ENCODE measurements at places on chromosomes 12 and 14. TPM values are rescaled to one million over a fixed set of nuclear protein-coding genes. Genes with fewer than 3 reads are reported as not detected.

DNA sequence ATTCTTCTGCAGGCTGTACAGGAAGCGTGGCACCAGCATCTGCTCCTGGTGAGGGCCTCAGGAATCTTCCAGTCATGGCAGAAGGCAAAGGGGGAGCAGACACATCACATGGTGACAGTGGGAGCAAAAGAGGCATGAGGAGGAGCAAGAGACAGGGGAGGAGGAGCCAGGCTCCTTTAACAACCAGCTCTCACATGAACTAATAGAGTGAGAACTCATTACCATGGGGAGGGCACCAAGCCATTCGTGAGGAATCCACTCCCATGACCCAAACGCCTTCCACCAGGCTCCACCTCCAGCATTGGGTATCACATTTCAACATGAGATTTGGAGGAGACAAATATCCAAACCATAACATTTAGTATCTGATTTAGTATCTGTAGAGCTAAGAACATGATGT, 14.7 kb upstream of the TRIM9 start:
- no peaks in the 10 kb centered on the region for H3K4me1 ChIP-seq
- no peak for DNase-seq
- no peak overlapping the region for H3K27ac ChIP-seq
- no peak overlapping the region for H3K4me3 ChIP-seq

DNA sequence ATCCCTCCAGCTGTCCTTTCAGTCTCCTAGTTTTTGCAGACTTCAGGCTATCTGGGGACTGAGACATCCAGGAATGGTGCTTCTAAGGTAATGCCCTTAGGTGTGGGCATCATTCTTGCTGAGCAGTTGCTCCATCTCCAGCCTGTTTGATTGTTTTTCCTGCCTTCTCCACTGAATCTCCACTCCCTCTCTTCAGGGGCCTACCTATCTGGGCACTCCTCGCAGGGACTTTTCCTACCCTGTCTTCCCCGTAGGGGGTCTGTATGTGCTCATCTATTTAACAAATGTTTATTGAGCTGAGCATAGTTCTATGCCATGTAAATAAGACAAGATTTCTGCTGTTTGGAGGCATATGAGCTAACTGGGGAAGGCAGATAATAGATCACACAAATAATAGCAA, 2.5 kb downstream of the FITM1 start:
- H3K27me3 ChIP-seq, result peaks cover 11% of the 10 kb centered on the region
- no peak for DNase-seq
- H3K27ac ChIP-seq, result no peak overlapping the region
- H3K36me3 ChIP-seq, result peaks cover 6% of the 10 kb centered on the region
- H3K4me1 ChIP-seq, result peaks cover 26% of the 10 kb centered on the region

- no peak for DNase-seq
- no peak overlapping the region for H3K27ac ChIP-seq
Observed at GRCh38 chr12:75439930-75440329, 40.6 kb upstream of the GLIPR1 start.

- H3K36me3 ChIP-seq, result no peaks in the 10 kb centered on the region
- DNase-seq, result no peak
- no peak overlapping the region for H3K4me3 ChIP-seq
- H3K27ac ChIP-seq, result no peak overlapping the region
Observed at GRCh38 chr12:109652233-109652976, 61.2 kb upstream of the FAM222A start.

GRCh38 chr12:53190108-53190729, 9.5 kb upstream of the CSAD start:
- no peak overlapping the region for H3K4me3 ChIP-seq
- peaks cover 9% of the 10 kb centered on the region for H3K27me3 ChIP-seq
- H3K36me3 ChIP-seq, result peaks cover 29% of the 10 kb centered on the region
- DNase-seq, result peak; percentile 59

Gene ZFP36L1
- total RNA-seq, result 385 TPM

- DNase-seq, result no peak
- H3K36me3 ChIP-seq, result no peaks in the 10 kb centered on the region
- no peaks in the 10 kb centered on the region for H3K4me1 ChIP-seq
- H3K27ac ChIP-seq, result no peak overlapping the region
- H3K27me3 ChIP-seq, result no peaks in the 10 kb centered on the region
Observed at GRCh38 chr12:86389949-86390348, 133.8 kb upstream of the MGAT4C start.

Gene COX6A1
- total RNA-seq, result 294 TPM

Gene PCED1B
- total RNA-seq, result 9.7 TPM

Gene FOXA1
- 5.2 TPM for total RNA-seq

GRCh38 chr14:34059925-34060650, 109.2 kb upstream of the EGLN3 start:
- peaks cover 2% of the 10 kb centered on the region for H3K27me3 ChIP-seq
- DNase-seq, result peak; percentile 71
- H3K4me1 ChIP-seq, result peaks cover 13% of the 10 kb centered on the region
- H3K4me3 ChIP-seq, result peak overlapping the region; percentile 88
- H3K36me3 ChIP-seq, result no peaks in the 10 kb centered on the region

Gene HCAR3
- total RNA-seq, result not detected

DNA sequence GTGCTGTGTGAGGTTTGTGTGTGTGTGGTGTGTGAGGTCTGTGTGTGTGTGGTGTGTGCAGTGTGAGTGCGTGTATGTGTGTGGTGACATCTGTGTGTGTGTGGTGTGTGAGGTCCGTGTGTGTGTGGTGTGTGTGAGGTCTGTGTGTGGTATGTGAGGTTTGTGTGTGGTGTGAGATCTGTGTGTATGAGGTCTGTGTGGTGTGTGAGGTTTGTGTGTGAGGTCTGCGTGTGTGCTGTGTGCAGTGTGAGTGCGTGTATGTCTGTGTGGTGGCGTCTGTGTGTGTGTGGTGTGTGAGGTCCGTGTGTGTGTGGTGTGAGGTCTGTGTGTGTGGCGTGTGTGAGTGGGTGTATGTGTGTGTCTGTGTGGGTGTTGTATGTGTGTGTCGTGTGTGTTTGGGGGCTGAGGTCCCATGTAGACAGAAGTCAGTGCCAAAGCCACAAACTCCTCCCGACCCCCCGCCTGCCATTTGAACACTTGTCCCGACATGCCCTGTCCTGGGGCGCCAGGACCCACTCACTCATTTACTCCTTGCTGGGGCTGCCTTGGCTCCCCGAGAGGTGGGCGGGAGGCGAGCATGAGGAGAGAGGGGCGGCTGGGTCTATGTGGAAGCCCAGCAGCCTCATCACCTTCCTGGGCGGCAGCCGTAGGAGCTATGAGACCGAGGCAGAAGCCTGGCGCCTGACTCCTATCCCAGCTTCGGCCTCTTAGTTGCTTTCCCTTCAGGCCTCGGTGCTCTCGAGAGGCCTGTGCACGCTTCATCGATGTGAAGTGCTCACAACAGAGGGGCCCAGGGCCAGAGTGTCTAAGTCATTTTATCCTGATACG, 20.5 kb downstream of the RILPL1 start:
- H3K36me3 ChIP-seq, result peaks cover 27% of the 10 kb centered on the region
- peaks cover 12% of the 10 kb centered on the region for H3K4me1 ChIP-seq
- DNase-seq, result no peak

- no peak for DNase-seq
- H3K4me3 ChIP-seq, result no peak overlapping the region
- H3K27ac ChIP-seq, result no peak overlapping the region
- H3K4me1 ChIP-seq, result no peaks in the 10 kb centered on the region
Observed at GRCh38 chr14:32905013-32905412, 33.7 kb upstream of the NPAS3 start.

- H3K4me3 ChIP-seq, result no peak overlapping the region
- no peak overlapping the region for H3K27ac ChIP-seq
- peaks cover 2% of the 10 kb centered on the region for H3K27me3 ChIP-seq
- no peak for DNase-seq
- H3K36me3 ChIP-seq, result no peaks in the 10 kb centered on the region
- H3K4me1 ChIP-seq, result peaks cover 16% of the 10 kb centered on the region
Observed at GRCh38 chr14:58563978-58564377, 73.8 kb upstream of the DACT1 start.

DNA sequence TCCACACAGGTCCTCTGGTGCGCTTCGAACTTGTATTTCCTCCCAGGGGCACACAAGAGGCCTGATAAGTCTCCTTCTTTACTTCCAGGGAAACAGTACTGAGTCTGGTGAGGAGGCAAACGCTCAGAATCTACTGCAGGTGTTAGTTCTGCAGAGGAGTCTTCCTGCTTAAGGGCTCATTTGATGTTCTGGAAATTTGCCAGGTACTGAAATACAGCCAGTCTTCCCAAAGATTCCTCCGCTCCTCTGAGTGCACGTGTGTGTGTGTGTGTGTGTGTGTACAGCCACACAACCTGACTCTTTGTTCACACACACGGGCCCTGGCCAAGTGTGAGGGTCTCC, 92.0 kb downstream of the FBXL14 start:
- H3K36me3 ChIP-seq, result peaks cover 4% of the 10 kb centered on the region
- no peak overlapping the region for H3K4me3 ChIP-seq
- peaks cover 9% of the 10 kb centered on the region for H3K4me1 ChIP-seq
- DNase-seq, result no peak
- H3K27ac ChIP-seq, result no peak overlapping the region
- H3K27me3 ChIP-seq, result peaks cover 10% of the 10 kb centered on the region

All from endothelial cell (in vitro differentiated cells).